ENCODE measurements at places on chromosomes 11 and 22. TPM values are rescaled to one million over a fixed set of nuclear protein-coding genes. Genes with fewer than 3 reads are reported as not detected.

DNA sequence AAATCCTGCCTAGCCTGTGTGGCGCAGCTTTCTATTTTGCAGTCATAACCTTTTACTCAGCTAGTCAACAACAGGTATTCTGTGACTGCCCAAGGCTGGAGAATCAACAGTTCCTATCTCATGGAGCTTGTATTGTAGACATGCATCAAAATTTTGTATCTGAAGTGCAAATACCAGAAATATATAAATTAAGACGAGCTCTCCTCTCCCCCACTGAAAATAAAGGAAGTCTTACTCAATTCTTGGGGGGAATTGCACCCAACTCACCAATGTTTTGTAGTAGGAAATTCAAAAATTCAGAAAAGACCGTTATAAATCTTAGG lies 153.4 kb downstream of the NCAM1 start:
- H3K4me3 ChIP-seq, result no peak overlapping the region
- no peak for DNase-seq
- H3K4me1 ChIP-seq, result no peaks in the 10 kb centered on the region
- no peaks in the 10 kb centered on the region for H3K36me3 ChIP-seq
- no peak overlapping the region for H3K27ac ChIP-seq
- H3K27me3 ChIP-seq, result no peaks in the 10 kb centered on the region

GRCh38 chr11:9943386-9944110 lies 279.7 kb downstream of the SWAP70 start:
- no peak overlapping the region for H3K4me3 ChIP-seq
- no peaks in the 10 kb centered on the region for H3K36me3 ChIP-seq
- peaks cover 9% of the 10 kb centered on the region for H3K4me1 ChIP-seq
- DNase-seq, result no peak
- H3K27ac ChIP-seq, result no peak overlapping the region
- no peaks in the 10 kb centered on the region for H3K27me3 ChIP-seq

DNA sequence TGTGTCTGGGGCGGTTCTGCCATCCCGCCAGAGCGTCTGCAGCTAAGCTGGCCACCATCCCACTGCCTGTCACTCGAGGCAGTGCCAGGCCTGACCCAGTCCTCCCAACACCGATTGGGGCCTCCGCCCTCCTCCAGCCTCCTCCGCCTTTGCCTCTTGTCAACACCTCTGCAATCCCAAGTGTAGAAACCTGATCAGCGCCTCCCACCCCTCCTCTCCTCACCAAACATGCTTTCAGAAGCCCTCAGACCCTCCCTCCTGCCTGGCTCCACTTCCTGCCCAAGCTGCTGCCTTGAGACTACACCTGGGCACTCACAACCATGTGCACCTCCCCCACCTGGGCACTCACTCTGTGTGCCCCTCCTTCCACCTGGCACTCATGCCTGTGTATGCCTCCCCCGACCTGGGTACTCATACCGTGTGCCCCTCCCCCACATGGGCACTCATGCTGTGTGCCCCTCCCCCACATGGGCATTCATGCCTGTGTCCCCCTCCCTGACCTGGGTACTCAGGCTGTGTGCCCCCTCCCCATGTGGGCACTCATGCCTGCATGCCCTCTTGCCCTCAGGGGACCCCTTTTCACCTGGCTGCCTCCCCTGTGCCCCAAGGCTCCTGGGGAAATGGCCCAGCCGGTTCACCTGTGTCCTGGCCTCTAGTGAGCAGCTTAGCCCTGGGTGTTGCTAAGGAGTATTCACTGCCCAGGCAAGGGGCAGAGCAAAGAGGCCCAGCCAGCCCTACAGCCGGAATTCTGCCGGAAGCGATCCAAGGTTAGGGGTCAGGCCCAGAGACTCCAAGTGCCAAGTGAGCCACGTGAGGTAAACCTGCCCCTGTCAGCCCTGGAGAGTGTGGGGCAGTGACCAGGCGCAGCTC lies 5.5 kb upstream of the IFITM10 start:
- H3K27ac ChIP-seq, result no peak overlapping the region
- no peaks in the 10 kb centered on the region for H3K27me3 ChIP-seq
- peaks cover 12% of the 10 kb centered on the region for H3K4me1 ChIP-seq
- 0 out of 2 replicates have a peak, but pooled peaks cover 9% of the 10 kb centered on the region for H3K36me3 ChIP-seq
- DNase-seq, result no peak
- H3K4me3 ChIP-seq, result no peak overlapping the region

GRCh38 chr11:9138612-9139579 lies 47.5 kb upstream of the SCUBE2 start:
- H3K36me3 ChIP-seq, result no peaks in the 10 kb centered on the region
- DNase-seq, result peak; percentile 52
- peak overlapping the region; percentile 59 for H3K27ac ChIP-seq

DNA sequence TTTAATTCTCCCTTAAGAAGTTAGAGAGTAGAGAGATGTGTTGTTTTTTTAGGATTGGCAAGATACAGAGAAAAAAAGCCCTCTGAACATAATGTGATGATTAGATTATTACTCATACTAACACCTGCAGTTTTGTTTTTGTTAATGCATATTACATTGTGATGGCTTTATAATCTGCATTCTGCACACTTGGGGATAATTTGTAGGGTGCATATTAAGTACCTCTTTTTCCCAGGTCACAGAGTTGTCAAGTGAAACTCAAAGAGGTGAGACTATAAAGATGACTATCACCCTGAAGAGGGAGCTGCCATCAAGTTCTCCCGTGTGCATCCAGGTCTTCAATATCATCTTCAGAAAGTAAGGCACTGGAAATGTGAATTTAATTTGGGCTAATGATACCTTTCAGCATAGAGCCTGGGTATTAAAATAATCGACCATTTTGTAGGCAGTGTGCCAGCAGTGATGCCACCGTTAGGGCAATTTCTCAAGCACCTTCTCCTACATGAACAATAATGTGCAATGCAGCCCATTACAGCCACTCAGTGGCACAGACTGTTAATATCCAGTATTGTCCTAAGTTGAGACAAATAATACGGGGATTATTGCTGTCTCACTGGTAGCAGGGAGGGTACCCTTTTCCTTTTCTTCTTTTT lies 16.2 kb downstream of the PIWIL4 start:
- no peak overlapping the region for H3K27ac ChIP-seq
- no peaks in the 10 kb centered on the region for H3K36me3 ChIP-seq
- no peaks in the 10 kb centered on the region for H3K27me3 ChIP-seq
- H3K4me3 ChIP-seq, result no peak overlapping the region

- H3K27ac ChIP-seq, result no peak overlapping the region
- H3K36me3 ChIP-seq, result peaks cover 24% of the 10 kb centered on the region
- H3K4me1 ChIP-seq, result no peaks in the 10 kb centered on the region
- DNase-seq, result peak; percentile 51
- H3K27me3 ChIP-seq, result no peaks in the 10 kb centered on the region
Measured at GRCh38 chr11:36500315-36500721, 9.8 kb downstream of the TRAF6 start.

GRCh38 chr11:130815097-130815802 lies 101.0 kb downstream of the SNX19 start:
- no peaks in the 10 kb centered on the region for H3K36me3 ChIP-seq
- H3K4me3 ChIP-seq, result no peak overlapping the region
- H3K4me1 ChIP-seq, result no peaks in the 10 kb centered on the region
- no peak overlapping the region for H3K27ac ChIP-seq
- no peaks in the 10 kb centered on the region for H3K27me3 ChIP-seq

- no peaks in the 10 kb centered on the region for H3K27me3 ChIP-seq
- H3K27ac ChIP-seq, result no peak overlapping the region
- DNase-seq, result no peak
- H3K4me1 ChIP-seq, result no peaks in the 10 kb centered on the region
- H3K36me3 ChIP-seq, result no peaks in the 10 kb centered on the region
Measured at GRCh38 chr11:60206616-60207015, 23.7 kb upstream of the MS4A6A start.

Gene GAS2
- total RNA-seq, result 2.8 TPM

Gene PDGFD
- 6.1 TPM for total RNA-seq

Gene OR51G2
- not detected for total RNA-seq

Gene LINC01488
- not detected for total RNA-seq

All from PC-9 (cell line).